ENCODE measurements at places on chromosomes 1 and 21. TPM values are rescaled to one million over a fixed set of nuclear protein-coding genes. Genes with fewer than 3 reads are reported as not detected.

COL6A2 gene
- total RNA-seq: 15.6 TPM

METTL18 gene
- 6.7 TPM for total RNA-seq

UBE2G2 gene
- total RNA-seq: 36.6 TPM

SYCP1 gene
- total RNA-seq: not detected

AURKAIP1 gene
- 169 TPM for total RNA-seq

MR1 gene
- 7.9 TPM for total RNA-seq

MAP10 gene
- 1.2 TPM for total RNA-seq

C8B gene
- total RNA-seq: not detected

C1orf226 gene
- total RNA-seq: 1.3 TPM

SPRR1B gene
- total RNA-seq: not detected

BSND gene
- not detected for total RNA-seq

GALE gene
- total RNA-seq: 77.8 TPM

KTI12 gene
- 23.1 TPM for total RNA-seq

PRKAA2 gene
- 1.9 TPM for total RNA-seq

LDLRAD2 gene
- 0.15 TPM for total RNA-seq

PLA2G2D gene
- total RNA-seq: not detected

RGS7 gene
- total RNA-seq: not detected

POU3F1 gene
- total RNA-seq: not detected

TRAPPC10 gene
- total RNA-seq: 18.4 TPM

COL11A1 gene
- total RNA-seq: 0.88 TPM

INAVA gene
- 43.6 TPM for total RNA-seq

DCAF6 gene
- 27.8 TPM for total RNA-seq

FGR gene
- 0.05 TPM for total RNA-seq

MYCL gene
- 1.4 TPM for total RNA-seq

FAM177B gene
- not detected for total RNA-seq

SIM2 gene
- 5.3 TPM for total RNA-seq

CLEC20A gene
- not detected for total RNA-seq

KRTAP19-8 gene
- not detected for total RNA-seq

IGSF5 gene
- total RNA-seq: not detected

PPM1J gene
- 0.99 TPM for total RNA-seq

NPR1 gene
- total RNA-seq: 0.97 TPM

LRRC7 gene
- total RNA-seq: not detected

PCAT6 gene
- total RNA-seq: 2.4 TPM

ZNF683 gene
- total RNA-seq: not detected

LCE2A gene
- not detected for total RNA-seq

DRAXIN gene
- 0.10 TPM for total RNA-seq

GSTM4 gene
- total RNA-seq: 8.6 TPM

RAB4A gene
- total RNA-seq: 54.8 TPM

UBE2U gene
- total RNA-seq: not detected

KCNN3 gene
- 0.05 TPM for total RNA-seq

CHRNB2 gene
- total RNA-seq: 0.71 TPM

PPIAL4G gene
- not detected for total RNA-seq
